SJSA1 (cell line): ENCODE measurements at places on chromosomes 12 and 14. TPM values are rescaled to one million over a fixed set of nuclear protein-coding genes. Genes with fewer than 3 reads are reported as not detected.

DNA sequence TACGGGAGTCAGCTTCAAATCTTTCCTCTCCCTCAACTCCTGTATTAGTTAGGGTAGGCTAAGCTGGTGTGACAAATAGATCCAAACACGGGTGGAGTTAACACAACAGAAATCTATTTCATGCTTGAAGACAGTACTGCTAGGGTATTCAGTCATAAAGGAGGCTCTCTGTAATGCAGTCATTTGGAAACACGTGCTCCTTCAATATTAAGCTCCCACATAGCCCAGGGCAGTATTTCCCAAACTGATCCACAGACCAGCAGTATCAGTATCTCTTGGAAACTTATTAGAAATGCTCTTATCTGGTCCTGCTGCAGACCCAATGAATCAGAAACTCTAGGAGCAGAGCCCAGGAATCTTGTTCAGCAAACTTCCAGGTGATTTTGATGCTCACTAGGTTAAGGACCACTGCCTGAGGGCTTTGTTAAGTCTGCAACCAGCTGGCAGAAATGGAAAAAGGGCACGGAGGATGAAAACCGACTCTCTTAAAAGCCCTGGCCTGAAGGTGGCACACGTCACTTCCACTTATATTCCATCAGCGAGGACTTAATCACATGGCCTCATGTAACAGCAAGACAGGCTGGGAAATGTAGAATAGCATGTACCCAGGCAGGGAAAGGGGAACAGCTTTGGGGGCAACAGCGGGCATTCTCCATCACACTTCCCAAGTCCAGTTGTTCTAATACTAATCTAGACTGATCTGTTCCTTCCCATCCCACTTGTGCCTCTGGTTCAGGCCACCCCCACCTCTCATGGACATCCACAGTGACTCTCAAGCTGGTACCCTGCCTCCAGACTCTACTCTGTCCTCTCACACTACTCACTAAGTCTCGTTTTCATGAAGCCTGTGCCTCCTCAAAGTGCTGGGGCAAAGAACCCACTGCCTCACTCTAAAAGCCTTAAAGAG is 38.2 kb upstream of the RIC8B start:
- 0 out of 2 replicates have a peak, but pooled peaks cover 6% of the 10 kb centered on the region for H3K27me3 ChIP-seq
- H3K4me3 ChIP-seq = no peak overlapping the region
- H3K27ac ChIP-seq = no peak overlapping the region
- no peaks in the 10 kb centered on the region for H3K36me3 ChIP-seq
- DNase-seq = no peak
- H3K4me1 ChIP-seq = peaks cover 7% of the 10 kb centered on the region; the same call in 1 of the 2 replicates

GRCh38 chr12:49733219-49734017 is 7.9 kb upstream of the TMBIM6 start:
- DNase-seq = no peak
- no peak overlapping the region for H3K4me3 ChIP-seq
- H3K4me1 ChIP-seq = peaks cover under 1% of the 10 kb centered on the region

IFI27 gene
- total RNA-seq = 267 and 474 TPM in 2 replicates

SLC2A14 gene
- not detected in 2 replicates for total RNA-seq
